ENCODE measurements at places on chromosomes 12 and 14. TPM values are rescaled to one million over a fixed set of nuclear protein-coding genes. Genes with fewer than 3 reads are reported as not detected.

DNA sequence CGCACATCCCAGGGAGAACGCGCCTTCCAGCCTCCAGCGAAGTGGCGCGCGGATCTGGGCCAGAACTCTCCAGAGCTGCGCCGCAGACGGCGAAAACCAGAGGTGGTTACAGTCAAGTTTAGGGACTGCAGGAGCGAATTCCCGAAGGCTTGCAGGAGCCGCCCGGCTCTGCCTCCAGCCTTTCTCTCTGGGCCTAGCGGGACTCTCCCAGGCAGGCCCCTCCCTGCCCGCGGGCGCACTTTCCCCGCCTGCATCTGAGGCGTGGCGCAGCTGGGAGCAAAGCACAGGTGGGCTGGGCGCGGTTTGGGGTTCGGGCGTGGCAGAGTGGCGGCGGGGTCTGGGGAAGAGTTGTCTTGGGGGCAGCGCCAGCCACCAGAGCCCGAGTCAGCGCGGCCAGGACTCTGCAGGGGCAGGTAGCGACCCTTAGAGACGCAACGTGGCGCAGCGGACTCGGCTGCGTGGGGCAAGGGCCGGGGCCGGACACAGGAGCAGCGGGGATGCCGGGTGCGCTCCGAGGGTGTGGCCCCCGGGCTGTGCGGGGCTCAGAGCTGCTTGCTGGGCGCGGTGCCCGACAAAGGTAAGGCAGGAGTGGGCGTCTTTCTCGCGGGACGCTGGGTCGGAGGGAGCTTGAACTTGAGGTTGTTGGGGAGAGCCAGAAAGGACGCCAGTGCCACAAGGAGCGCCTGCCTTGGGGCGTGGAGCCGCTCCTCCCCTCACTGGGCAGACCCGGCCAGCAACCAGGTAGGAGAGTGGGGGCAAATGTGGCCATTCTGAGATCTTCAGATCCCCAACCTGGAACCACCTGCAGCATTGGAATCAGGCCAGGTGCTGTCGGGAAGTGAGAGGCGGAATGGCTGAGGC, 1126.0 kb downstream of the AACS start:
- DNase-seq, result no peak

- no peak for DNase-seq
Observed at GRCh38 chr12:6302621-6303020, 7.9 kb upstream of the PLEKHG6 start.

GRCh38 chr12:21852251-21852650, 77.7 kb upstream of the KCNJ8 start:
- DNase-seq, result peak; percentile 43

- DNase-seq, result no peak
Observed at GRCh38 chr14:64953310-64953654, 10.7 kb upstream of the GPX2 start.

The TRIM9 gene
- 0.02 TPM for total RNA-seq

The SLC25A47 gene
- 0.24 TPM for total RNA-seq

The PROX2 gene
- total RNA-seq, result not detected

The TRHDE gene
- total RNA-seq, result 0.05 TPM

The AICDA gene
- not detected for total RNA-seq

Measured in A172 (cell line).